CD4-positive, alpha-beta T cell (primary cell): ENCODE measurements at places on chromosomes 7 and 10. TPM values are rescaled to one million over a fixed set of nuclear protein-coding genes. Genes with fewer than 3 reads are reported as not detected.

Gene CDCA7L
- 23.1 TPM for total RNA-seq

Gene PRKG1
- total RNA-seq: 0.31 TPM

Gene TMEM26
- total RNA-seq: not detected

Gene AZGP1
- not detected for total RNA-seq

Gene OR13A1
- not detected for total RNA-seq

DNA sequence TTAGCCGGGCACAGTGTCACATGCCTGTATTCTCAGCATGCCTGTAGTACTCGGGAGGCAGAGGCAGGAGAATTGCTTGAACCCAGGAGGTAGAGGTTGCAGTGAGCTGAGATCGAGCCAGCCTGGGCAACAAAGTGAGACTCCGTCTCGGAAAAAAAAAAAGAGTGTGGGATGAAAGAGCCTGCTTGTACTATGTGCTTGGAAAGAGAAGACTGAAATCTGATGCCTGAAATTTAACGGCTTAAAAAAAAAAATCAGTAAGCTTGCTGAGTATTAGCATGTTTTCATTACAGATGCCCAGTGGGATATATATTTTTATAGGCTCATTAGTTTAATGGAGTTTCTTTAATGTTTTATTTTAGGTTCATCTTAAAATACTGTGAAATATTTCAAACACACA is 4.2 kb downstream of the NT5C2 start:
- DNase-seq: no peak
- H3K4me3 ChIP-seq: no peak overlapping the region
- H3K36me3 ChIP-seq: no peaks in the 10 kb centered on the region
- peaks cover 36% of the 10 kb centered on the region for H3K4me1 ChIP-seq
- H3K27ac ChIP-seq: no peak overlapping the region

DNA sequence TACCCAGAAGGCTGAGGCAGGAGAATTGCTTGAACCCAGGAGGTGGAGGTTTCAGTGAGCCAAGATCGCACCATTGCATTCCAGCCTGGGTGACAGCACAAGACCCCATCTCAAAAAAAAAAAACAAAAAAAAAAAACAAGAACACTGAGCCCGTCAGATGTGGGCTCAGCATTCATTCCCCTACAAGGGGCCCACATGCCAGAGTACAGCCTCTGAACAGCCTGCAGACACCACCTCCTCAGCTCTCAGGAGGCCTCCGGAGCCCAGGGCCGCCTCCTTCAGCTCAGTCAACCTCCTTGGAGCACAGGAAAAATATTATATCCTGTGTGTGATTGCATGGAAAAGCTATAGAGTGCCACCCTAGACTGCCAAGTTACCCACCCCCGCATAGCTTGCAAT is 112.3 kb downstream of the ABLIM1 start:
- no peak overlapping the region for H3K27ac ChIP-seq
- H3K36me3 ChIP-seq: no peaks in the 10 kb centered on the region
- no peaks in the 10 kb centered on the region for H3K27me3 ChIP-seq
- no peak overlapping the region for H3K4me3 ChIP-seq
- no peak for DNase-seq

DNA sequence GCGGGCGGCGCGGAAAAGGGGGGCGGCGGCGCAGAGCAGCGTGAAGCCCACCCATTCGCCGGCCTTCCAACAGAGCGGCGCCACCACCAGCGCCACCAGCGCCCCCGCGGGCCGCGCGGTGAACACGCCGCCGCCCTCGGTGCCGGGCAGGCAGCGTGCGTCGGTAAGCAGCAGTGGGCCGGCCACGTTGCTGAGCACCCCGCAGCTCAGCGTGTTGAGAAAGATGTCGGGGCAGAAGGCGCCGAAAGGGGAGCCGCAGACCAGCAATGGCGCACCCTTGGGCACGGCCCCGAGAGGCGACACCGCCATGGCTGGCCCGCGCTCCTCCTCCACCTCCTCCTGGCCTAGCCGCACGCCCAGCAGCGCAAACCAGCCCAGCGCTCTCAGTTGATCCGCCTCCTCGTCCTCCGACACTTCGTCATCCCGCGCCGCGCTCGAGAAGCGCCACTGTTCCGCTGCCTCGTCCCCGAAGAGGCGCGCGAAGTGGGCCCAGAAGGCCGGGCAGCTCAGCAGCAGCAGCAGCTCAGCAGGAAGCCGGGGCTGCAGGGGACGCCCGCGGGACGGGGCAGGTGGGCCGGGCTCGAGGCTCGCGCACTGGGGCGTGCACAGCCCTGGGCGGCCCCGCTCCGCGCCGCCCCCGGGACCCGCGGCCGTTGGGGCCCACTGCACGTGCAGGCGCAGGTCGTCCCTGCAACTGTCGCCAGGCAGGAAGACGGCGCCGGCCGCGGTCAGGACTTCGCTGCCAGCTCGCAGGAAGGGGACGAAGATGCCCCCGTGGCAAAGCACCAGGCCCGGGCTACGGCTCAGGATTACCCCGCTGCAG is 623 bp downstream of the TYSND1 start:
- peaks cover 32% of the 10 kb centered on the region for H3K4me1 ChIP-seq
- H3K27ac ChIP-seq: peak overlapping the region; percentile 76
- peak overlapping the region; percentile 82 for H3K4me3 ChIP-seq

DNA sequence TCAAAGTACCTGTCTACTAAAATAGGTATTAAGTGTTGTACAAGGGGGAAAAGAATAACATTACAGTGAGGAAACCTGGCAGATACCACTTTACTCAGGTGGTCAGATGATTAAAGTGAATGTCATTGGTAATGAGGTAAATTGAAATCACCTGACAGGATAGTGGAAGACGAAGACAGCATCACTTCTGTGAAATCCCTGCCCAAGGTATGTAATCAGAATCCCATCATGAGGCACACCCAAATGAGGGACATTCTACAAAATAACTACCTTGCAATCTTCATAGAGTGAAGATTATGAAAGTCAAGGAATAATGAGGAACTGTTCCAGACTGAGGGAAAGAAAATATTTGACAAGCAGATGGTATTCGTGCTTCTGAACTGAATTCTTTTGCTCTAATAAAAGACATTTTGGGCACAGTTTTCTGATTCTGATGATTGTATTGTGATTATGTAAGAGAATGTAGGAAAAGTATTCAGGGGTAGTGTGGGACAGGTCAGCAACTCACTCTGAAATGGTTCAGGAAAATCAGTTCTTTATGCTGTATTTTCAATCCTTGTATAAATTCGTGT is 33.3 kb upstream of the ARMS2 start:
- DNase-seq: no peak
- no peak overlapping the region for H3K4me3 ChIP-seq
- peaks cover 7% of the 10 kb centered on the region for H3K36me3 ChIP-seq
- no peak overlapping the region for H3K27ac ChIP-seq
- H3K27me3 ChIP-seq: no peaks in the 10 kb centered on the region

GRCh38 chr7:105399043-105399725 is 10.5 kb upstream of the SRPK2 start:
- H3K36me3 ChIP-seq: no peaks in the 10 kb centered on the region
- no peak for DNase-seq
- H3K4me3 ChIP-seq: no peak overlapping the region
- H3K4me1 ChIP-seq: no peaks in the 10 kb centered on the region

DNA sequence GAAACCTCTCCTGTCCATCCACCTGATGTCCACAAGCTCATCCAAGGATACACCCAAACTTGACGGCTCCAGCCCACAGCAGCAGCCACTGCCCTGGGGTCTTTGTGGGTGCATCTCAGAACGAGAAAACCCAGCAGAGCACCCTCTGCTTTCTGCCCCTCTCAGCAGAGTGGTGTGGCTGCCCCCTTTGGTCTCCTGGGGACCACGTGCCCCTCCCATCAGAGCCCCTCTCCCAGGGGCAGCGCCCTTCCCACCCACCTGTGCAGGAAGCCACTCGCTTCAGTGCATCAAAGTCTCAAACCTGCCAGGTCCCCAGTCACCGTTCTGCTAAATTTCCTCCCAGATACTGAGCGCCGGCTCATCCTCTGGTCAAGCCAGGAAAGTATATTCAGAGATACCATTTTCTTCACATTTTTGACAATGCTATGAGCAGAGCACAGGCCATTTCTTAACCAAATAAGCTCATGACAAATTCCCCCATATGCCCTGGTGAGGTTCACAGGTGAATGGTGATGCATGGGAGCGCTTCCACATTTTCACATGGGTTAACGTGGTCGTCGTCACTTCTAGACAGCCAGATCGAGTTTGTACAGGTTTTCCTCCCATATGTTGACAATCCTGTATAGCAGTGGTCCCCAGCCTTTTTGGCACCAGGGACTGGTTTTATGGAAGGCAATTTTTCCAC is 32.4 kb downstream of the CAMK2B start:
- H3K36me3 ChIP-seq: no peaks in the 10 kb centered on the region
- H3K27me3 ChIP-seq: peaks cover 35% of the 10 kb centered on the region
- H3K27ac ChIP-seq: no peak overlapping the region
- DNase-seq: no peak
- no peaks in the 10 kb centered on the region for H3K4me1 ChIP-seq

DNA sequence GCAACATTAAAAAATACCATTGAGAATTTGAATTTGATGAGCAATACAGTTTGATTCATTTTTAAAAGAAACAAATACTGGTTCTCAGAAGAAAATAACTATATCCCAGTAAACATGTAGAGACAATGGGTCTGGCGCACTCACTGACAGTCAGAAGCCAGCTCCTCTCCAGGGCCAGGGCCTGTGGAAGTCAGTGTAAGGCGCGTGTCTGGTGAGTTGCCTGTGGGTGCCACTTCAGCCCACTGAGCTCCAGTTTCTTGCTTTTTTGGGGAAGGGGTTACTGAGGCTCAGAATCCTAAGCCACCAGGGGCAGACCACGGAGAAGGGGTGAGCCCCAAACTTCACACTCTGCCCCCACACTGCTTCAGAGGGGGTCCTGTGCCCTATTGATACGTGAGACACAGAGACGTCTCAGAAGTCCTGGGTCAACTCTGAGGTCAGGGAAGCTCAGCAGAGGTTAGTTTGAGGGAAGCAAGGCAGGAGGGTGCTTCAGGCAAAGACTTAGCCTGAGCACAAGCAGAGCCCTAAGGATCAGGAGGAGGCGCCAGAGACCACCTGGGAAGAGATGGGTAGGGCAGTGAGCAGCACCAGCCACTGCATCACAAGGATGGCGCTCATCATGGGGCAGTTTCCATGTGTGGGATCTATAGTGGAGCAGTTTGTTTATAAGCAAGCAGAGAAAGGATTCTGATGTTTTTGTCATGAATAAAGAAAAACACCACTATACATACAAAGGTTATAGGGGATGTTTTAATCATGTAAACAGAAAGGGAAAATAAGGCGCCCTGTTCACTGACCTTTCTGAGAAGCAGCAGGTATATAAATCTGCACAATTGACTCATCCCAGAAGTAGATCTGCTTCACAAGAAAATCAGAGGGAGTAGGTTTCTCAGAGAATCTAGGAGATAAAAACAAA is 95.7 kb downstream of the PKD1L1 start:
- no peak for DNase-seq
- H3K4me1 ChIP-seq: no peaks in the 10 kb centered on the region
- no peak overlapping the region for H3K27ac ChIP-seq

- no peak overlapping the region for H3K4me3 ChIP-seq
- no peaks in the 10 kb centered on the region for H3K4me1 ChIP-seq
- peaks cover 21% of the 10 kb centered on the region for H3K27me3 ChIP-seq
- no peak for DNase-seq
Measured at GRCh38 chr10:101080933-101081931, 19.4 kb downstream of the KAZALD1 start.

DNA sequence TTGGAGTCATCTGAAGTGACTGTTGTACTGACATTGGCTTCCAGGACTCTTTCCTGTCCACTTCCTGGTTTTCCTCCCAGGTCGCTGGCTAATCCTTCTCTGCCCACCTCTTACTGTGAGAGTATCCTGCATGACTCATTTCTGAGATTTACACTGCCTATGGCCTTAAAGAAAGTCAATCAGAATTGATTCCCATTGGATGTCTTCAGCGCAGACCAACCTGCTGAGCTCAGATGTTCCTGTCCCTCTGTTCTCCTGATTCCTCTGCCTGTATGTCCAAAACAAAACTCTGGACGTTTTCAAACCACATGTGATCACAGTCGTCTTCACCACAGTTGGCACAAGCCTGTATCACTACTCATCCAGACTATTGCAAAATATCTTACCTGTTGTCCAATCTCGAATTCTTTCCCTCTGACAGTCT is 262.1 kb downstream of the CREB5 start:
- no peaks in the 10 kb centered on the region for H3K36me3 ChIP-seq
- H3K27me3 ChIP-seq: no peaks in the 10 kb centered on the region
- no peak for DNase-seq
- H3K4me1 ChIP-seq: no peaks in the 10 kb centered on the region

DNA sequence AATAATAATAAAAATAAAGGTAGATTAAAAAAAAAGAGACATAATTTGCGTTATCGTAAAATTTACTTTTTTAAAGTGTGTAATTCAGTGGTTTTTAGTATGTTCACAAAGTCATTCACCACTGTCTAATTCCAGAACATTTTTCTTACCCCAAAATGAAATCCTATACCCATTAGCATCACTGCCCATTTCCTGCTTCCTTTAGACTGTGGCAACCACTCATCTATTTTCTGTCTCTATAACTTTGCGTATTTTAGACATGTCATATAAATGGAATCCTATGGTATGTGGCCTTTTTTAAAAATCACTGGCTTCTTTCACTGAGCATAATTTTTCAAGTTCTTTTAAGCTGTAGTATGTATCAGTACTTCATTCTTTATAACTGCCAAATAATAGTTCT is 53.6 kb downstream of the KAT6B start:
- DNase-seq: no peak
- H3K4me1 ChIP-seq: peaks cover 8% of the 10 kb centered on the region
- H3K27me3 ChIP-seq: no peaks in the 10 kb centered on the region
- H3K36me3 ChIP-seq: no peaks in the 10 kb centered on the region
